ENCODE measurements at places on chromosomes 7 and 10.

DNA sequence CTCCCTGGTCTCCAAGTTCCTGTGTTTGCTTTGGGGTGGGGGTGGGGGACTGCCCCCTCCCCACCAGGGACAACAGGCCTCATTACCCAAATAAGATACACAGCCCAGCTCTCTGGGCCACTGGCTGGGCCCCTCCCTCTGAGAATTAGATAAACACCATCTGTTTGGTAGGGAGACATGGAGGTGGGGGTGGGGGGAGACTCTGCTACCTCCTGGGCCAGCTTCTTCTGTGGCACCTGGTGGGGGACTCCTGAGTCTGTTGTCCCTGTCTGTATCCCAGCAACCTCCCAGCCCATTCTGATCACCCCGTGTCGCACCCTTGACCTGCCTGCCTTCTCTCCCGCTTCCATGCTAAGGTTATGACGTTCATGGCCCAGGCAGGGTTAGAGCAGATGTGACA is 5.8 kb downstream of the MLXIPL start:
- DNase-seq = no peak

GRCh38 chr10:108783897-108784296 is 1139.4 kb downstream of the XPNPEP1 start:
- DNase-seq = no peak

- no peak for DNase-seq
Observed at GRCh38 chr7:17307969-17308648, 9.7 kb downstream of the AHR start.

GRCh38 chr7:122457969-122458368 is 153.4 kb upstream of the FEZF1 start:
- no peak for DNase-seq

- no peak for DNase-seq
Observed at GRCh38 chr7:147078312-147078711, 961.7 kb downstream of the CNTNAP2 start.

GRCh38 chr10:49139846-49140195 is 6.0 kb upstream of the FAM170B start:
- DNase-seq = no peak

DNA sequence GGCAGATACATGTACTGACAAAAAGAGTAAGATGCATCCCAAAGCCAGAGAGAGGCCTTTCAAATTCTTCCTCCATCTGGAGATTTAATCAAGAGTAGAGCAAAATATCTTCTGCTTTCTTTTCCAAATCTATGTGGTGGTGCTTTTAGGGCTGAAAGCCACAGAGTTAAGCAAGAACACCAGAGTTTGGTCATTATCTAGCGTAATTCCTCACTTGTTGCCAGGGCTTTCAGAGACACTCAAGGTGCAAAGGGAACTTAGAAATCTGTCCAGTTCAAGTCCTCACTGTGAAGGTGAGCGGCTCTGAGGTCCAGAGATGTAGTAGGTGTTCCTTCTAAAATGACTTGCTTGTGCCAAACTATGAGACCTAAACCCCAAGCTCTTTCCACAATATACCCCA is 10.9 kb upstream of the NFE2L3 start:
- no peak for DNase-seq

- no peak for DNase-seq
Observed at GRCh38 chr7:144027070-144027469, 21.7 kb upstream of the OR2A5 start.

- no peak for DNase-seq
Observed at GRCh38 chr10:104483582-104483981, 129.9 kb downstream of the CFAP58 start.

GRCh38 chr10:28241741-28242399 is 61.0 kb downstream of the MPP7 start:
- DNase-seq = no peak

DNA sequence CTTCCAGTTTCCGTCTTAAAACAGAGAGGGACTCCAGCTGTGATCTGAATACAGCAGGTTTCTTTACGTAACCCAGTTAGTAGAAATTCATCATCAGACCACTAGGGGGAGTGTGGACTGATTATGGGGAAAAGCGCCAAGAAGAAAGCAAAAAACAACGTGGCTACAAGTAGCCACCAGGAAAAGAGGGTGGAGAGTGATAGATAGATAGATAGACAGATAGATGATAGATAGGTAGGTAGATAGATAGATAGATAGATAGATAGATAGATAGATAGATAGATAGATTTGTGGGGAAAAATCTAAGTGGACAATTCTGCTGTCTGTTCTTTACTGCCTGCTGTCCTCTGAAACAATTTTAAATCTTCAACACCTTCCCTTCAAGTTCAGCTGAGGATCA is 12.7 kb upstream of the AKR1B10 start:
- no peak for DNase-seq

- DNase-seq = no peak
Observed at GRCh38 chr10:5565671-5566581, 41.2 kb downstream of the CALML3 start.

DNA sequence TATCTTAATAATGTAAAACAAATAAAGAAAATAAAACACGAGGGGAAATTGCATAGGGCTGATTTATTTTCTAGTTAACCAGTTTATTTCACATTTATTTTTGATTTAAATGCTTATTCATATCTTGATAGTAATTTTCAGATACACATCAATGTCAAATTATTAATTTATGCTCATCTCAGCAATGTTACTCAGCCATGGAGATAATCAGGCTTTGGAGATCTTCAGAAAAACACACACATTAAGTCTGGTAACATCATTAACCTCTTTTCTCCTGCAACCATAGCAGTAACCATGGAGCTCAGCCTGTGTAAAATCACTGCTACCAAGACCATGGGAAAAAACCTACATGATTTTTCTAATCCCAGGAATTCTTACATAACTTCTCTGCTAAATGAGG is 31.9 kb upstream of the TBX20 start:
- DNase-seq = no peak

- no peak for DNase-seq
Observed at GRCh38 chr10:14775656-14776055, 959 bp upstream of the FAM107B start.

- DNase-seq = no peak
Observed at GRCh38 chr7:28488061-28488791, 75.9 kb downstream of the CREB5 start.

DNA sequence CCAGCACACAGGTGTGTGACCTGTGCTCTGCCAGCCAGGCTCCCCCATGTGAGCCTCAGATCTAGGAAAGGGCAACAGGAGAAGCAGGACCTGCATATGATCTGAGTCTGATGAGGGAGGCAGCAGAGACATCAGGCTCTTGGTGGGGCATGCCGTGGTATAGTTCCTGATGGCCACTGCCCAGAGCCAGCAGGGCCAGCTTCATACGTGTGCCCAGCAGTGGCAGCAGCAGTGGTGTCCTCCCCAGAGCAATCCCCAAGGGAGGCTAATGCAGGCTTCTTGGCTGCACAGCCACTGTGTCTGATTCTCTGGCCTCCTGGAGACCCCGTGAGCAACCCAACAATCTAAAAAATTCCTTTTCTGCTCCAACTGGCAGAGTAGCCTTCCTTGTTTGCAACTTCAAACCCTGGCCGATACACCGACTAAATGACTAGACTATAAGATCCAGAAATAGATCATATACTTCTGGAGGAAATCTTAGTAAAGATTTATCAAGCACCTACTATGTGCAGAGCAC is 230.6 kb upstream of the ZMIZ1 start:
- no peak for DNase-seq

GRCh38 chr10:133257489-133258065 is 19.1 kb downstream of the ADAM8 start:
- DNase-seq = no peak

GRCh38 chr10:33249659-33250345 is 84.7 kb downstream of the NRP1 start:
- no peak for DNase-seq

- no peak for DNase-seq
Observed at GRCh38 chr10:55091691-55092328, 290.8 kb upstream of the PCDH15 start.

GRCh38 chr10:17851611-17852010 is 42.5 kb downstream of the MRC1 start:
- DNase-seq = no peak

- no peak for DNase-seq
Observed at GRCh38 chr10:71838264-71839211, 12.5 kb downstream of the PSAP start.

- DNase-seq = no peak
Observed at GRCh38 chr10:60910543-60910942, 33.4 kb downstream of the RHOBTB1 start.

DNA sequence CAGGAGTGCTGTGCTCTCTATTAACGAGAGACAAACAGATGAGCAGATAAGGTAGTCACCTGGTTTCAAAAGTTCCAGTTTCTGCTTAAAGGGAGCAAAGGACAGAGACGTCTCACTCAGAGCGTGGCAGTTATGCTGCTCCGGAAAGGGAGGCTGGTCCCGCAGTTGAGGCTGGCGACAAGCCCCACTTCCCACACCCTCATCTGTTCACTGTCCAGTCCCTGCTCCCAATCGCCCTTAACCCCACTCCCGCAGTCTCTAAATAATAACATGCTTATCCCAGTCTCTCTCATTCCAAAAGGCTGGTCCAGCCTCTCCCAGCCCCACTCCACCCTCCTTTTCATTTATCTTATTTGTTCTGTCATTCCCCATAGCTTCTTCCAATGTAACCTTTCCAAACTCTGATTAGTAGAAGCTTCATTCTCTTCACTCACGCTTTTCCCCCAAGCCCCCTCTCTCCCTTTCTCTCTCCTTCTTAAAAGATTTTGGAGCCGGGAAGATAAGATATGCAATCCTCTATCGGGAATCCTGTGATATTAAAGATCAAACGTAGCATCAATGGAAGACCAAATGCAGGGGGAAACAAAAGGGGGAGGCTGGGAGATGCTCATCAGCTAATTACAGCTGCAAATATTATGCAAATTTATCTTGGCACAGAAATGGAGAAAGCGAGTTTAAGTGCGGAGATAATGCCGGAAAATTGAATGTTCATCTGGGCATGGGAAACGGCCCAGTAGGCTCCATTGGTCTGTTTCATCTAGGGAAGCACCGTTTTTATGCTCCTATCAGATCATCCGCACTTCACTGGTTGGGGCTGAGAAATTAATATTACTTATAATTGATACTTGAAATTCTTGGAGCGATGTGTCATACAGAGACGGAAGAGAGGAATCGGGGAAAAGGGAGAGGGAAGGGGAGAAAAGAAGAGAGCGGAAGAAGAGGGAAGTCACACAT is 16.3 kb upstream of the GATA3 start:
- DNase-seq = no peak

DNA sequence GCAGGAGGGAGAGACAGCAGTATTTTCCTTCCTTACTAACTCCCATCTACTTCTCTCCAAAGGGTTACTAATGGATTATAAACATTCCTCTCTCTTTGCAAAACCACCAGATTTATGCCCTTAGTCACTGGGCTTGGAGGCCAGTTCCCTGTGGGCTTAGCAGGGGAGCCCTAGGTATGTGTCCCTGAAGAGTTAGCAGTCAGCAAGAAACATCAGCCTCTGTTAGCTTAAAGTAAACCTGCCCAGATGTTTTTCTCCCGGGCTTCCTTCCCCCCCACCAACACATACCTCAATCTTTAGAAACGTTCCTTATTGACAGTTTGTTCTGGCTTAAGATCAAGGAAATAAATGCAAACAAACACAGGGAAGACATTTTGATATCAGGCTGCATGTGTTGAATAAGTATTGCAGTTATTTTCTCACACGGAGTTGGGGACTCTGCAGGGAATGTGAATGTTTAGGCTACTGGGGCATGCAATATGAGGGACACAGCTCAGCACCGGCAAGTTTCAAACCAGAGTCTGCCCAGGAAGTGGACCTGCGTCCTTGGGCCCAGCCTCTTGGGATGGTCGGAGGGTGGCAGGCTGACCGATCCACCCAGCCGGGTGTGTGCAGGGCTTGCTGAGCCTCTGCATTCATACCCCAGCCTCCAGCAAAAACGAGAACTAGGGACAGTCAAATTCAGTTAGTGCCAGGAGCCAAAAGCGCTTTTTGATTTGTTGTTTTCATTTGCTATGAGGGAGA is 252.0 kb upstream of the GRB10 start:
- DNase-seq = no peak

GRCh38 chr7:32533276-32534029 is 38.2 kb downstream of the AVL9 start:
- no peak for DNase-seq

- DNase-seq = no peak
Observed at GRCh38 chr10:33428682-33429081, 94.2 kb upstream of the NRP1 start.

DNA sequence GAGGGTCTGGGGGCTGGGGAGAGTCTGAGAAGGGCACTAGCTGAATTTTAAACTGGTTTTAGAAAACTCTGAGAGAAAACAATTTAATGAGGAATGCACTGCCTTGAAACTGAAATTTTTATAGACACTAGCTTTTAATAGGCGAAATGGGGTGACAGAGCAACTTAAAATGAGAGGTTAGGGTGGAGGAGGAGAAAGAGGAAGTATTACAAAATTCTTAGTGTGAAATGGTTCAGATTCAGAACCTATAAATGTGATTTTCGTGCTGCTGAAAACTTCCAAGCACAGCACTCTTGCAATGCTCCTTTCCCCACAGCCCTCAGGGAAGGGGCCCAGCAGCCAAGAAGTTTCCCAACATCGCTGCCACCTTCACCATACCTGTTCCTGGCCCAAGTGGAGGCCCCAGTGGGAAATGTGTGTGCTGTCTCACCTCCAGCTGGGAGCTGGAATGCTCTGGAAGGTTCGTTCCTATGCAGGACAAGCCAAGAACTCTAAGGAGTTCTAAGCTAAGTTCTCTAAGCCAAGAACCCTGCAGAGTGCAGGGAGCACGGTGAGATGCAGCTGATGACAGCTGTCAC is 60.0 kb downstream of the ATXN7L1 start:
- DNase-seq = no peak

- DNase-seq = no peak
Observed at GRCh38 chr10:48414778-48415177, 108.3 kb downstream of the MAPK8 start.

DNA sequence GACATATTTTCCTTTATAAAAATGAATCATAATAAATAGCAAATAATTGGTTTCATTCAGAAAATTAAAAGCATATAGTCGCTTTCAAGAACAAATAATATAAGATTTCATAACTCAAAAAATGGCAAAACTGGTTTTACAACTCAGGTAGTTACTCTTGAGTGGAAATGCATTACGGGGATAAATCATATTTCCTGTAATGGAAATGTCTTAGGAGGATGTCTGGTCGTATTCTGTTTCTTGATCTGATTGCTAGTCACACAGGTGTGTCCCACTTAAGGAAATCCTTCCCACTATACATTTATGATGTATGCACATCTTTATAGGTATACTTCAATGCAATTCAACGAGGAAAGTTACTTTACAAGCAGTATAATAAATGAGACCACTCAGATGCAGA is 20.7 kb downstream of the NRAP start:
- DNase-seq = no peak

DNA sequence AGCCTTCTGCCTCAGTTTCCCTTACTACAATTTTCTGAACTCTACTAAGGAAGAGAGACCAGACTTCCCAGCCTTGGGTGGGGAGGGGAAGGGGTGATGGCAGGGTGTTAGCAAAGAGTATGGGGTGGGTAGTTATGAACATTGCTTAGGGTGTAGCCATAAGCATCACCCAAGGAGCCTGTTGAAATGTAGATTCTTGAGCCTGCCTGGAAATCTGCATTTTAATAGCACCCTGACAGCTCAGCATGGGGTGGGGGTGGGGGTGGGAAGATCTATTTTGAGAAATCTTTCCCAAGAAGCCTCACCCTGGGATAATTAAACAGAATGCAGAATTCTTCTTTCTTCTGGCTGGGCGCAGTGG is 164.8 kb downstream of the NRF1 start:
- no peak for DNase-seq
